ENCODE measurements at places on chromosomes 12 and 14.

GRCh38 chr12:43884683-43885410, 49.0 kb downstream of the TMEM117 start:
- no peak for DNase-seq

- no peak for DNase-seq
These were observed 38.8 kb downstream of the TMEM63C start for GRCh38 chr14:77220246-77221017.

DNA sequence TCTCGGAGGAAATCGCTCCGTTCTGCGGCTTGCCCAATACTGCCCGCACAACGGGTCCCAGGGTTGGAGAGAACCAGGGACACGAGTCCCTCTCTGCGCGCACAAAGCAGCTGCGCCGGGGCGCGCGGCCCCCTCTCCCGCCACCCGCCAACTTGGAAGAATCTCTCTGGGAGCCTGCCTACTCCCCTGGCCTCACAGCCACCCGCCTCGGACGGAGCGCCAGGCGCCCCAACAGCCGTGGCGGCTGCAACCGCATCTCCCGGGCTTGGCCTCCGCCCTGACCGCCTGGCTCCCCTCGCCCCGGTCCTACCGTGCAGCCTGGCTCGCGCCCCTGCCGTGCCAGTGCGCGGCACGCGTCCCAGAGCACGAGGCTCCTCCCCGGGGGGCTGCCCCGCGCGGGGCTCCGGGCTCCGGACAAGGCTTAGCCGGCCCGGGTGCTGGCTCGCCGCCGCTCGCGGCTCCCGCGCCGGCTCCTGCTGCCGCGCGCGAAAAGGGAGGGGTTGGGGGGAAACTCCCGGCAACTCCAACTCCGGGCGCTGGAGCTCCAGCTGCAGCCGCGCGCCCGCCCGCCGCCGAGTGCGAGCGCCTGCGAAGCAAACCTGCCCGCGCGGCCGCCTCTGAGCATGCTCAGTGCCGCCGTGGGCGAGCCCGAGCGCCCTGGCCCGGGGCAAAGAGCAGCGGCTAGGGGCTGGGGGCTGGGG, at the start of gene STXBP6:
STXBP6 (minus strand) TSS at position 580 of the 701 bp plus-strand sequence. CDS start 75,329 bp downstream, outside the sequence.
- no peak for DNase-seq

GRCh38 chr12:12070674-12071656, at the start of gene BCL2L14:
BCL2L14 (plus strand) TSS chr12:12070939; CDS start chr12:12079306, 8,367 bp downstream.
- no peak for DNase-seq

DNA sequence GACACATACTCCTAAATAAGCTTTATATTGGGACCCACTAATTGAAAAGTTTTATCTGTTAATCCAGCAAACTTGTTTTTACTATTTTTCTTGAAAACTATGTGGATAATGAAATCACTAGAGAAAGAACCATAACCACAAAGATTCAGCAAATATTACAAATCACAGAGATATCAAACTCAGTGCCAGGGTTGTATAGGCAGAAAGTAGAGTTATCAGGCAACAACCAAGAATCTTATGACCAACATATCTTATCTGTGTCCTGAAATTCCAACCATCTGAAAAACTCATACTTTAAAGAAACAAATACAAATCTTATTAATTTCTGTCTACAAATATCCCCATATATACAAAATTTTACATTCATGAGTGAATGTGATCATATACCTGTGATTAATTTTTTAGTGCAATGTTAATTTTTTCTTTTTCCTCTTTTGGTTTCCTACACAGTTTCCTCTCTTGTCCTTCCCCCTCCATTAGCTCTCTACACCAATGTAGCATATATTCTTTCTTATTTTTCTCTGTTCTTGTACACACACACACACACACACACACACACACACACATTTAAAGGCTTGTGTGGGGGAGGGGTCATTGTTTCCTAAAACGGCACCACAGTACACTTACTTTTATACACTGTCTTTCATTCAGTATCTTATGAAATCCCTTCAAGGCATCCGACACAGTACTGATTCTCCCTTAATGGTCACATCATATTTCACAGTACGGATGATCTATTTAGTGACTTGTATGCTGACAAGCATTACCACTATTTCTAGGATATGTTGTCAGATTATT, 18.6 kb downstream of the AMN1 start:
- DNase-seq, result no peak

DNA sequence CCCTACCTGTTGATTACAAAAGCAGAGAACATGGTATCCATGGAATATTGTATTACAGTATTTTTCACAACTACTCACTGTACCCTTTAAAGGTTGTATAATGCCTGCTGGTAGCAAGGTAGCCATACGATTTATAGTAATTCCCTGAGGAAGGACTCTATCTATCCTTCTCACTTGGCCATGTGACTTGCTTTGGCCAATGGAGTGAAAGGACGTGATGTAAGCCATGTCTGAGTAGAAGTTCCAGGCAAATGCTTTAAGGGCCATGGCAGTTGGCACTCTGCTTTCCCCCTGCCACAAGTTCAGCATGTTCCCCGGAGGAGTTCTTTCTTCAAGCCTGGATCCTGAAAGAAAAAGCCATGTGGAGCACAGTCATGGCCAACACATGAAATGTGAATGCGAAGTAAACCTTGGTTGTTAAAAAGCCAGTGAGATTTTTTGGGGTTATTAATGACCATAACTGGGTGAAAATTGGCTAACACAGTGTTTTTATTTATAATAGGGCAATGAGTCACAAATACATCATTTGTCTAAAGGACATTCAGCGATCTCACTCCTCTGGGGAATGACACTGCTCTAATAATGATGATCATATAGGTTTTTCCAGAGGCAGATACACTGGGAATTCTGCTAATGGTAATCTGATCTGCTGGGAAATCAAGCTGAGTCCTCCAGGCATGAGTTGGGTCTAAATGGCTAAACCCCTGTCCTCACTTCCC, 67.4 kb upstream of the SLC38A2 start:
- DNase-seq, result no peak

DNA sequence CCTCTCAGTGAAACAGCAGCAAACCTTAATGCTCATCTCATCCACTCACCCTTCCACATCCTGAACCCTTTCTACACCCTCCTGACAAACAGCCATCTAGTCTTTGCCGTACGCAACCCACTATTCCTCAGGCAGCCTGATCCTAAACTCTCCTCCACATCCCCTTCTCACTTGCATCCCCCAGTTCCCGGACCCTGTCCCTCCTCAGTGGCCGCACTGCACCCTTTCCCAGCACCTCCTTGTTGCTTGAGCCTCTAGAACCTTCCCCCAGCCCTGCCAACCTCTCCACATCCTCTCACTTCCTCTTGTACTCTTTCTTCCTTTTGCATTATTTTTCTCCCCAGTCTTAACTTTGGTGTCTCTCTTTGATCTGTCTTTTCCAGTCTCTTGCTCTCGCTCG, 42.9 kb downstream of the IQSEC3 start:
- DNase-seq, result no peak

- no peak for DNase-seq
These were observed 20.5 kb upstream of the TMCC3 start for GRCh38 chr12:94670898-94671297.

- DNase-seq, result no peak
These were observed 31.2 kb upstream of the PLEKHG6 start for GRCh38 chr12:6279256-6279628.

- DNase-seq, result no peak
These were observed 243.0 kb upstream of the TMTC1 start for GRCh38 chr12:30026621-30027234.

GRCh38 chr14:92589213-92589852, 75.8 kb downstream of the RIN3 start:
- no peak for DNase-seq

Data from activated T-cell treated with anti-CD3 and anti-CD28 coated beads for 1 hour (primary cell).